IPS DF 19.7 (cell line): ENCODE measurements at places on chromosomes 7 and 10.
A peak's percentile ranks its signal among the peaks of the same experiment; 100 is the strongest.

DNA sequence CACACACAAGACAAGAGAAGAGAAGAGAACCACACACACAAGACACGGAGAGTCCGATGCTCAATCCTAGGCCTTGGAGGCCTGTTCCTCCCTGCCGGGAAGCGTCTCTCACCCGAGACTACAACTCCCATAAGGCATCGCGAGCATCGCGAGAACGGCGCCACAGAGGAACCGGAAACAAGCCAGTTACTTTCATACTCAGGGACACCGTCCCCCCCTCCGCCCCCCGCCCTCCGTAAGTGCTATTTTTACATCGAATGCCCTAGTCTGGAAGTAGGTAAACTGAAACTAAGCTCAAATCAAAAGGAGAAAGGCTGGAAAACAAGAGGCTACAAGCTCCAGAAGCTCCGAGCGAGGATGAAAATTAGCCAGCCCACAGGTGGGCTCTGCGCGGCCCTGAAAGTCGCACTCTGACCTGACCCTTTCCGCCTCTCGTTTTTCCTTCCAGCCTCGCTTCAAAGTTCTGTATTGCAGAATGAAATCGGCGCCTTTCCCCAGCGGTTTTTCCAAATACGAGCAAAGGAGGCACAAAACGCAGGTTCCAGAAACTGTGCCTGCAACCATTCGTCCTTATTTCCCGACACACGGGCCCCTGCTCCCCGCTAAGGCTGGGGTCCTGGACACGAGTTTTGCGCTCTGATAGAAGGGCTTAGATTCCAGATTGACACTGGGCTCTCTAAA lies 11.5 kb upstream of the DNAJC12 start:
- peak; percentile 81 for DNase-seq

GRCh38 chr7:82156168-82156567 lies 287.4 kb downstream of the CACNA2D1 start:
- DNase-seq: no peak

GRCh38 chr7:135716677-135717238 lies 11.2 kb downstream of the SLC13A4 start:
- no peak for DNase-seq

DNA sequence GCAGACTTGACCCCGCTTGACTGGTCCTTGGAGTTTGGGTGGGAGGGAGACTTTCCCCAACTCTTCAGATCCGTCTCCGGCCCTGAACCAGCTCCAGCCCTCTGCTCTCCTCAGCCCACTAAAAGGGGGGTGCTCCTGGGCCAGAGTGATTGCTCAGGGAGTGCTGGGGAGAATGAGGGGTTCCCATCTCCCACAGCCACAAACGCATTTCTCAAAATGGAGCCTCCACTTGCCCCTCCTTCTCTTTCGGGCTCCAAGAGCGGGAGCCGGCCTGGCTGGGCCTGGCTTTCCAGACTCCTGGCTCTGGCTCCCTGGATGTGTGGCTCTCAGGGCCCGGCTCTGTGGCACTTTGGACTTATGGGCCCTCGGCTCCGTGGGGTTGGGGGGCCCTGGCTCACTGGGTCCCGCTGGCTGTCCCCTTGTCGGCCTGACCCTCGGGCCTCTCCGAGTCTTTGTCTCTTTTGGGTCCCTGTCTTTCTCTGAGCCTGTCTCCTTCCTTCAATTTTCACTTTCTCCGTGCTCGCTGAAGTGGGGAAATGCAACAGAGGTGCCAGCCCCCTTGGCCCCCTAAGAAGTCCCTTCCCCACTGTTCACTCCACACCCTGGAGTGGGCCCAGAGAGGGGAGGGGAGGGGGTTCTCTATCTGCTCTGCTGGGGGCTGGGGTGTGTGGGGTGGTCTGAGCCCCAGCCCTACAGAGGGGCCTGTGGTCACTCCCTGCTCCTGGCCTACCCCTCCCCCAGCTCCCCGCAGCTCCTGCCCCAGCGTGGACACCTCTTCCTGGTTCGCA lies 713 bp downstream of the LZTS2 start:
- no peak for DNase-seq

DNA sequence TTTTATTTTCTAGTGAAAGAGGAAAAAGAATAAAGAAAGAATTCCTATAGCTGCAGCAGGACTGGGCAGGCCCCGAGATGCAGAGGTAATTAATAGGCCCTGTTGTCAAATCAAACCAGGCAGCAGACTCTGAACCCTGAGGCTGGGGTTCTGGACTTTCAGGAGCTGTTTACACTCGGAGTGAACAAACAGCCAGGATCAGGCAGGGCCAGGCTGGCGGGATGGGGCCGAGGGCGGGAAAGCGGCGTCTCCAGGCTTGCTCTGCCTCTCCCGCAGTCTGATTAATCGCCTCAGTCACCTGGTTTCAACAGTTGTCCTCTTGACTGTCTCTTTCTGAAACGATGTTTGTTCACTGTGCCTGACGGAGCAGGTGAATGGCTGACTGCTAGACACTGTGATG lies 675.4 kb upstream of the FOXK1 start:
- no peak for DNase-seq

- no peak for DNase-seq
Observed at GRCh38 chr10:99667108-99667751, 7.9 kb downstream of the ENTPD7 start.

GRCh38 chr7:47314728-47315607 lies 266.9 kb downstream of the TNS3 start:
- DNase-seq: no peak

DNA sequence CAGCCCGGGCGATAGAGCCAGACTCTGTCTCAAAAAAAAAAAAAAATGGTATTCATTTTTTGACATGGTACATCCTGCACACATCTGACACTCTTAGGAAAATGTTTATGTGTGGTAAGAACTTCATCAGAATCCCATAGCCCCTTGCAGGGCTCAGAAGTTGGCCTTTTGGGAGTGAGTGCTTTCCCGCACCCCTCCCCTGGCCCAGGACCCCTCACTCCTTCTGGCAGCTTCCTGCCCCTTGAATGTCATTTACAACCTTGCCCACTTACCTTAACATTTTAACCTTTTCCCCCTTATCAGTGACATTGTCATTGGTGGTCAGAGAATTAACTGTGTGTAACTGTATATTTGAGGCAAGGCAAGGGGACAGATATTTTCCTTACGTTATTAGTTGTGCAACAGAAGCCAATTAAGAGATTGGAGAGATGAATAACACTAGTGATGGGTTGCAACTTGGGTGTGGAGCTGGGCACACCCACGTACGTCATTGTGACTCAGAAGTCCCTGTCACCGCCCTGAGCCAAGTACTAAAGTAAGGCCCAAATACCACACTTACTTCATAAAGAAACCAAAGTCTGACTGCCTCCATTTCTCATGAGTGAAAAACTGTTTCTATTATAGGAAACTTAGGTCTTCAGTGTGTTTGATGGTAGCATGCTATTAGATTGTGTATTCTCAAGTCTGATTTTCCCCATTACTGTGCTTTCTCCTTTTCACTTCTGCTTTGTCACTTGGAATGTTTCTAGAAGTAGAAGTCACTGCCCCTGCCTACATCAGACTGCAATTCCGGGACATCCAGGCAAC lies 31.6 kb downstream of the OGDH start:
- DNase-seq: no peak

GRCh38 chr7:81499262-81500116 lies 270.4 kb downstream of the HGF start:
- DNase-seq: peak; percentile 42

- DNase-seq: no peak
Observed at GRCh38 chr10:86327954-86328725, 38.5 kb downstream of the GRID1 start.

DNA sequence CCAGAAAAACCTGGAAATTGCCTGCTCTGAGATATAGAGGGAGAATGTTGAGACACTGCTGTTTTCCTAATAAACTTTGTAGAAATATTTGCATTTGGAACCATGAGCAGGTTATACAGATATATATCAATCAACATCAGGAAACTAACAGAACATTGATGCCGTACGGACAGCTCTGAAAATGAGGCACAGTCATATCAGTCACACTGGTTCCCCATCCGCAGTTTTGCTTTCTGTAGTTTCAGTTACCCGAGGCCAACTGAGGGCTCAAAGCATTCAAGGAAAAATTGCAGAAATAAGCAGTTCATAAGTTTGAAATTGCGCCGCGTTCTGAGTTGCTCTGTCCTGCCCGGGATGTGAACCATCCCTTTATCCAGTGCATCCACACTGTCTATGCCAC lies 137.9 kb downstream of the KLF6 start:
- no peak for DNase-seq

GRCh38 chr10:126902157-126902556 lies 3.1 kb upstream of the DOCK1 start:
- no peak for DNase-seq

- DNase-seq: no peak
Observed at GRCh38 chr7:50310361-50310760, 5.8 kb downstream of the IKZF1 start.

- no peak for DNase-seq
Observed at GRCh38 chr10:127458829-127459228, 90.3 kb upstream of the NPS start.

DNA sequence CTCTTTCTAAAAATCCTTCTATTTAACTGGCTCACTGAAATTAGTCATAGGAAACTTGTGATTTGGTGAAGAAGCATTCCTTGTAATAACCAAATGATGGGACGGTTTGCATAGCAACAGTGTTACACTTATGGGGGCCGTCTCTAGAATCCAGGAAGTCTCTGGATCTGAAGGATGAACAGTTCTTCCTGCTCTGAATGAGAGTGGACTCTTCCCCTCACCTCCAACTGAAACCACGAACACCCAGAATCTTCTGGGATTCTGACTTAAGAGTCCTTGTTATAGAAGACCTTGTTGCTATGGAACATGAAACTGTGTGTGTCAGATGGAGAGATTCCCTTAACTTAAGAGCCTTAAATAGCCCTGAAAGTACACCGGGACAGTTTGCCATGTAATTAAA lies 23.2 kb downstream of the NOLC1 start:
- no peak for DNase-seq

GRCh38 chr7:134699021-134699818 lies 52.6 kb downstream of the BPGM start:
- DNase-seq: no peak

DNA sequence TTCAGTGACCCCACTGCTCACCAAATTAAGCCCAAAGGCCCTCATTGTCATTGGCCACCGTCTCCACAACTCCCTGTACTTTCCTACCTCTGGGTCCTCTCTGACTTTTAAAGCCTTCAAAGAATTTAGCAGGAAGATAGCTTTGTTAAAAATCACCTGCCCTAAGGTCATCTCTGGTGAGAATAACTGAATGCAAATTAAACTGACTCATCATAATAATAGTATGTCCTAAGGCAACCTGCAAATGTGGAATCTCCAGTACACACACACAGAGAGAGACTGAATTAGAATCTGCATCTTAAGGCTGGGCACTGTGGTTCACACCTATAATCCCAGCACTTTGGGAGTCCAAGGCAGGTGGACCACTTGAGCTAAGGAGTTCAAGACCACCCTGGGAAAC lies 24.1 kb downstream of the OAT start:
- no peak for DNase-seq

DNA sequence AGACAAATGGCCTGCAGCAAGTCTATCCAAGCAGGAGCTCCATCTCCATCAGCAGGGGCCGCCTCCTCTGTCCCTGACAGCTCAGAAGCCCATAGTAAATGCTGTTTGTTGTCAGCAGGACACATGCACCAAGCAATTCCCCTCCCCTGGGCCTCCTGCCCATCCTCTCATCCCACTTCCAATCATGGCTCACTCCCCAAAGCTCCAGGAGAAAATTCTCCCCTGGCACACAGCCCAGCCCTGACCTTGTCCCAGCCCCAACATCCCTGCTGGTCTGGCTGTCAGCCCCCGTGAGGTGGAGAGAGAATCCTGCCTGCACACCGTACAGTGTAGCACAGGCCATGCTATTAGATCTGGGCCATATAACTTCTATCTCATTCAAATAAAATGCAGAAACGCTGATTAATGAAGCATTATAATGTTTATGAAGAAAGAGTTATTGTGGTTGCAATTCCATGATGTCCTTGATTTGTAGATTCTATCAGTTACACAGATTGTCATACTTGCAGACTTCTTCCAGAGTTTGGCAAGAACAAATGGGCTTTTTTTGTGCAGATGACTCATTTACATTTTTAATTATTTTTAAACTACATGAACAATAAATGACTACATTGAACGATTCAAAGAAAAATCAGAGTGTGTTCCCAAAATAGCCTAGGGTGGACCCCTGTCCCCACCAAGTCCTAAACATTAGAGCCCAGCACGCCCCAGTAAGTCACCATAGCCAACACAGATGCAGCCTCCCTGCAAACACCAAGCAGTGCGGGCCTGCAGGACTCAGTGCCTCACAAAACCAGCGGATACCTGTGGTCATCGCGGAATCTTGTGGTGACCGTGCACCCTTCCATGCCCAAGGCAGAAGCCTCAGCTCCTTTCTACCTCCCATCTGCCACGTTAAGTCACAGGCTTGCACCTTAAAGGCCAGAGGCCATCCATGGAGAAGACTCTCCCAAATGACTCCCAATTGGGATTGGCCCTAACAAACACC lies 70.1 kb downstream of the COBL start:
- DNase-seq: no peak

DNA sequence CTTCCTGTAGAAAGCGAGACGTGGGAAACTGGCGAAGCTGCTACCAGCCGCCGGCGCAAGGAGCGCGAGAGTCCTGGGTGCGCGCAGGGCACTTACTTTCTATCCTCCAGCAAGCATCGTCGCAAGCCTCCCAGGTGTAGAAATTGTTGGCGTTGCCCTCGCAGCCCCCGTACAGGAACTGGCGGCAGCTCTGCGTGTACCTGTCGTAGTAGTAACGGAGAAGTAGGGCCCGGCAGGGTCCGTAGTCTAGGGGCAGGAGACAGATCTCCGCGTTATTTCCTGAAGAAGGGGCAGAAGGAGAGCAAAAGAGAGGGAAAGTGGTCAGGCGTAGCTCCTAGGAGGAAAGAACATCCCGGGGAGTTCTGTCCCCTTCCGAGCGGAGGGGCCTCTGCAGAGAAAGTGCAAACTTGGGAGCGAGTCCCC lies 501 bp downstream of the TFPI2 start:
- DNase-seq: peak; percentile 33

DNA sequence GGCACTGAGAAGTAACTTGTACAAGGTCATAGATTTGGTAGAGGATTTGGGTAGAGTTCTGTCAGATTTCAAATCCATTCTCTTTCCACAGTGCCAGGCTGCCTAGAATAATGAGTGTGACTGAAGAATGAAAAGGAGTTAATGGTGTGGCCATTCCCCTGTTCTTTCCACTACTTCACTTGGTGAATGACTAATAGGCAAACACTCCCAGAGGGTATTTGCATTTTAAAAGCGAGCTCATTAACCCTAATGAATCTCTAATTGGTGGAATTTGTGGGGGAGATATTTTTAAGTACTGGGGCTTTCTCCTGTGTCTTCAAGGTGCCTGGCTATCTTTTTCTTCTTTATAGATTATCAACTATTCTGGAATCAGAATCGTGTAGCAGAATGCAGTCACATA lies 74.8 kb upstream of the RPA3 start:
- DNase-seq: peak; percentile 48

GRCh38 chr10:31612082-31612481 lies 293.1 kb downstream of the ZEB1 start:
- DNase-seq: no peak

- DNase-seq: no peak
Observed at GRCh38 chr10:112201334-112201733, 17.8 kb upstream of the GPAM start.

- no peak for DNase-seq
Observed at GRCh38 chr7:144991041-144991440, 155.2 kb upstream of the TPK1 start.

- no peak for DNase-seq
Observed at GRCh38 chr7:148044173-148044572, 546.4 kb upstream of the C7orf33 start.

GRCh38 chr10:113104047-113104446 lies 154.0 kb downstream of the TCF7L2 start:
- DNase-seq: no peak
